ENCODE measurements at places on chromosomes 12 and 14.

DNA sequence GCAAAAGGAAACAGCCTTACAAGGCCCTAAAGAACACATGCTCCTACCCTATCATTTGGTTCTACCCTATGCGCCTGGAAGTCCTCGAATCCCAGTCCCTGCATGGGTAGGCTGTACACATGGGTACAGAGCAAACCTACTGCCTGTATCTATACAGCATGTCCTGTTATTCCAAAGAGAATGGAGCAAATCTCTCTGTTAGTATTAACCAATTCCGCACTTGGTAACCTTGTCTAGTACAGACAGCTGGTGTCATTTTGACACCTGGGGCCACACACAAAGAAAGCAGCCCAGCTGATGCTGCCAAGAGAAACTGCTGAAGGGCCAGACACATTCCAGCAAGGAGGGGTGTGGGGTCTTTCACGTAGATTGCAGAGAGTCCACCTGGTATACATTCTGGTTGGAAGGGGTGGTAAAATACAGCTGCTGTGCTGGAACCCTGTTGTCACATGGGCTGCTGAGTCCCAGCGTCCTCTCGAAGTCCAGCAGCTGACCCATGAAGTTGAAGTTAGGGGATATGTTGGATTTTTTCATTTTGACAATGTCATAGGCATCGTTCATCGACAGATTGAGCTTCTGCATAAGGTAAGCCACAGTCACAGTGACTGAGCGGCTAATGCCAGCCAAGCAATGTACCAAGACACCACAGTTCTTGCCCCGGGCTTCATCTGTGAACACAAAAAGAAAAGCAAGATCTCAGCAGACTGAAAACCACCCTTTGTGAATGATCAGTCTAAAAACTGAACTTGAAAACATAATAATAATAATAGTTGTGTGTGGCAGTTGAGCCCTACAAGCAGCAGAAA, 3.2 kb downstream of the DUSP6 start:
- DNase-seq, result no peak

DNA sequence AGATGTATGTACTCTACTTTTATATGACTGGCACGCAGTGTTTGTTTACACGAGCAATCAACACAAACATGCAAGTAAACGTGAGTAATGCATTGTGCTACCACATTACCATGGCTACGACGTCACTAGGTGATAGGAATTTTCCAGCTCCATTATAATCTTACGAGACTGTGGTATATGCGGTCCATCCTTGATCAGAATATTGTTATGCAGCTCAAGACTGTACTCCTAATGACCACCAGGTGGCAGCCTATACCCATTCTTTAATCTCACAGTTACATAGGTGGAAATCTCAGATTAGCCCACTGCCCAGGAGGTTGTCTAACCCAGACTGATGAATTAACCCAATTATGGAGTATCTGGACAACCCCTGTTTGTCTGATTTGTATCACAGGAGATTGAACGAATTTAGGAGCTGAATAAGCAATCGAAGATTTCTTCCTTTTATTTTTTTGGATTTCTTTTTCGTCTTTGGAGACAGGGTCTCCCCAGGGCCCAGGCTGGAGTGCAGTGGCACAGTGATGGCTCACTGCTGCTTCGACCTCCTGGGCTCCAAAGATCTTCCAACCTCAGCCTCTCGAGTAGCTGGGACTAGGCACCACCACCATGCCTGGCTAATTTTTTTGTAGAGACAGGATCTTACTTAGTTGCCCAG, 8.7 kb upstream of the TESPA1 start:
- DNase-seq, result peak; percentile 81

GRCh38 chr14:93956514-93957332, 19.6 kb downstream of the ASB2 start:
- DNase-seq, result no peak

DNA sequence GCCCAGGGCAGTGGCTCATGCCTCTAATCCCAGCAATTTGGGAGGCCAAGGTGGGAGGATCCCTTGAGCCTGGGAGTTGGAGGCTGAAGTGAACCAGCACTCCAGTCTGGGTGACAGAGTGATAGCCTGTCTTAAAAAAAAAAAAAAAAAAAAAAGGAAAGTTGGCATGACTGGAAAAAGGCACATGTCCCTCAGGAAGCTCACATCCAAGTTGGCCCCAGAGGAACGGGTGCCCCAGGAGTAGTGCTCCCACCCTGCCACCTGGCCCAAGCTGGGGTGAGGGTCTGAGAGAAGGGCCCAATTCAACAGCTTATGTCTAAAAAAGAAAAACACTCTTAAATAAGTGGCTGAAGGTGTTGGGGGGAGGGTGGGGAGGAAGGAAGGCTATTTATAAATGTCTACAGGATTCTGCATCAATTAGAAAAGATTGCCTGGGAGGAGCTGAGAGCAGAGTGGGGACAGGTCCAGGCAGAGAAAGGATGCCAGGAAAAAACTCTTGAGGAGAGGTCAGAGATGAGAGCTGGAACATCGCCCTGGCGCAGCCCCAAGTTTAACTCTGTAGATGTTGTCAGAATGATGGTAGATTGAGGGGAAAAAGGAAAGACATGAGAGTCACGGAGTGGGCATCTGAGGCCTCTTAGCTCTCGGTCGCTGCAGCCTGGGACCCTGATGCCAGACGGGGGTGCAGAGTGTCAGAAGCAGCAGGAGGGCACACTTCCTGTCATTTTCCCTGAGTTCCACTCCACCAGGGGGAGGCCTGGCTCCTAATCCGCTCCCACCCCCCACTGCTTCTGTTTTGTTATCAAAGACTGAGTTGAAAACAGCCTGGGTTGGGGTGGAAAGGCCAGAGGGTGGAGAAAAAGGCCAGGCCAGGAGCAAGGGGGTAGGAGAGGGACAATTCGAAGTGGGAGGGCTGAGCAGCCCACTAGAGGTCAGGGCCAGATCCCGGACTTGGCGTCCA, 7.3 kb downstream of the SPRYD3 start:
- DNase-seq, result no peak

- no peak for DNase-seq
Observed at GRCh38 chr14:72236629-72237028, 304.4 kb downstream of the RGS6 start.

DNA sequence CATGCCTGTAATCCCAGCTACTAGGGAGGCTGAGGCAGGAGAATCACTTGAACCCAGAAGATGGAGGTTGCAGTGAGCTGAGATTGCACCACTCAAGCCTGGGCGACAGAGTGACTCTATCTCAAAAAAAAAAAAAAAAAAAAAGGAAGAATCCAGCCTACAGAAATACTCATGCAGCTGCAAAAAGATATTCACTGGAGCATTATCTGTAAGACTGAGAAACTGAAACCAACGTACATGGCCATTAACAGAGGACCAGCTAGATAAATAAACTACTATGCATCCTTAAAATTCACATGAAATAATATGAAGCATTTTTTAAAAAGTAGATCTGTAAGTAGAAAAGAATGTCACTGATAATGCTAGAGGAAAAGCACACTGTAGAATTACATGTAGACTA, 3.5 kb downstream of the SLC7A7 start:
- DNase-seq, result no peak

GRCh38 chr12:56198836-56199235, 9.6 kb upstream of the SMARCC2 start:
- no peak for DNase-seq

GRCh38 chr12:130474599-130475269, 137.0 kb downstream of the PIWIL1 start:
- DNase-seq, result no peak

All from CD4-positive, alpha-beta T cell treated with Interleukin-2 at 100 ng/mL for 4 hours (primary cell).